Stimulated activated CD8-positive, alpha-beta memory T cell treated with anti-CD3 and anti-CD28 coated beads, Interleukin-7, amount 100 ng/mL, for 1 hour (primary cell): ENCODE measurements at places on chromosomes 11 and 22.

- no peak for DNase-seq
Measured at GRCh38 chr22:22925146-22925804, 37.7 kb downstream of the IGLL5 start.

- DNase-seq: no peak
Measured at GRCh38 chr11:60633645-60634044, 65.8 kb upstream of the MS4A8 start.

GRCh38 chr11:62538470-62539237 lies 8.0 kb downstream of the AHNAK start:
- DNase-seq: no peak

DNA sequence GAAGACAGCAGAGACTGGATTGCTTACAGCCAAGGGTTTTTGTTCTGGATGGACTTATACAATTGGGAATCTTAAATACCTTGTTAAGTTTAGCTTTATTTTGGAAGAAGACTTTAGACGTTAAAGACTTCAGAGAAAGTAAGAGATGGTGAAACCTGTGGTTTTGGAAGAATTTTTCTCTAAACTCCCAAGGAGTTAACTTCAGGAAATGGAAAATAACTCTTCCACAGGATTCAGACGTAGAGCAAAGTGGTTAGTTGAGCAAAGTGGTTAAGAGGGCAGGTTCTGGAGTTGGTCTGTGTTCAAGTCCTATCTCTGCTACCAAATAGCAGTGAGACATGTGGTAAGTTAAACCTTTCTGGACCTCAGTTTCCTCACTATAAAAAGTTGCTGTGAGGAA lies 12.8 kb downstream of the PITPNB start:
- no peak for DNase-seq

GRCh38 chr11:65595543-65596281 lies at the start of gene KCNK7:
Gene KCNK7, minus strand, starts transcription at chr11:65595800. Its CDS starts 28 bp downstream, at chr11:65595772.
- DNase-seq: no peak

GRCh38 chr11:83140691-83141455 lies 16.1 kb upstream of the PCF11 start:
- DNase-seq: no peak

GRCh38 chr11:13318498-13319295 lies 41.1 kb downstream of the BMAL1 start:
- no peak for DNase-seq

- no peak for DNase-seq
Measured at GRCh38 chr11:60862171-60862570, 5.2 kb upstream of the ZP1 start.

DNA sequence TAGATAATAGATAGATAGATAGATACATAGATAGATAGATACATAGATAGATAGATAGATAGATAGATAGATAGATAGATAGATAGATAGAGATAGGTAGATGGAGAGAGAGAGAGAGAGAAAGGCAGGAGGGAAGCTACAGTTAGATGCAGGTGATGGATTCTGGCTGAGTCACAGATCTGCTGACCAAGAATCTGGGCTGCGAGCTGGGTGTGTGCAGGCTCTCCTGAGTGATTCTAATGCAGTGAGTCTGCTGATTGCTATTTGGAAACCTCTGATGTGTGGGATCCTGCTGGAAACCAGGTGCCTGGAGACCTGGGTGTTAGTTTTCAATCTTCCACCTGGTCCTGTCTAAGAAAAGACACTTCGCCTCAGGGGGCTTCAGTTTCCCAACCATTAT lies 1441.8 kb downstream of the TBC1D22A start:
- no peak for DNase-seq
